Right atrium auricular region (tissue), 2 donors: ENCODE measurements at places on chromosomes 7 and 10.

DNA sequence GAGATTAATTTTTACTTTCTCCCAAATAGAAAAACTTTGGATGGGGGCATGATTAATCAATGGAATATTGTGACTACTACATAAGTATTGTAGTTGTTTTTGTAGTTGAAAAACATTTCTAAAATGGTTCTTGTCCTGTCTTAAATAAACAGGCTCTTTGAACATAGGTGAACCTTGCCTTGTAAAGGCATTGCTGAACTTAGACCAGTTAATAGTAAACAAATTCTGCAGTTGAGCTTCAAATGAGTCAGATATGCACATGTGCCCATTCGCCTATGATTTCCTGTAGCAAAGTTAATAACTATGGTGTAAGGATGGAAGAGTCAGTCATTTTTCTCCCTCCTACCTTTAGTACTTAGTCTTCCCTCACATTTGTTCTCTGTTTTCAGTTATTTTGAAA is 22.6 kb downstream of the CUTC start:
- DNase-seq, result no peak

DNA sequence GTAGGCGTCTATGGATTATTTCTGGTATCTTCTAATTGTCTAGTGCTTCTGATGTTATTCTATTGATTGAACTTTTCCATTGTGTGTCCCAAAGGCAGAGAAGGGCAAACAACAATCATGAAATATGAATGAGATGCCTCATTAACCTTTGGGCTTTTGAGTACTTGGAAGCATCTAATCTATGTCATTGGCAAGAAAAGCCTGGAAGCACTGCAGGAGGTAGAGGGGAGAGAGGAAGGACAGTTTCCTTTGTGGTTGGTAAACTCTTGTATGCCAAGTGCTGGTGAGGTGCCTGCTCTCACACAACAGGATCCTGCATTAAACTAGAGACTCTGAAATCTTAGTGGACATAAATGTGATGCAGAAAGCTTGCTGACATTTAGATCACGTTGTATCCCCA is 155.2 kb upstream of the TPK1 start:
- no peak for DNase-seq

GRCh38 chr7:18521945-18522566 is 26.5 kb downstream of the HDAC9 start:
- DNase-seq, result no peak

GRCh38 chr7:46432708-46433107 is 511.6 kb upstream of the IGFBP3 start:
- no peak for DNase-seq

DNA sequence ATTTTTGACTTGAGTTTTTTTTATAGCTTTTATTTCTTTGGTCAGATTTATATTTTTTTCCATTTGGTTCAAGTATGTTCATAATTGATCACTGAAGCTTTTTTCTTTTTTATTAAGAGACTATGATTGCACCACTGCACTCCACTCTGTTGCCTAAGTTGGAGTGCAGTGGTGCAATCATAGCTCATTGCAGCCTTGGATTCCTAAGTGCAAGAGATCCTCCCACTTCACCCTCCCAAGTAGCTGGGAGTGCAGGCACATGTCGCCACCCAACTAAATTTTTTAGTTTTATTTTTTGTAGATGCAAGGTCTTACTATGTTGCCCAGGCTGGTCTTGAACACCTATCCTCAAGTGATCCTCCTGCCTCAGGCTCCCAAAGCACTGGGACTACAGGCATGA is 97.7 kb upstream of the KIF5B start:
- DNase-seq, result no peak

DNA sequence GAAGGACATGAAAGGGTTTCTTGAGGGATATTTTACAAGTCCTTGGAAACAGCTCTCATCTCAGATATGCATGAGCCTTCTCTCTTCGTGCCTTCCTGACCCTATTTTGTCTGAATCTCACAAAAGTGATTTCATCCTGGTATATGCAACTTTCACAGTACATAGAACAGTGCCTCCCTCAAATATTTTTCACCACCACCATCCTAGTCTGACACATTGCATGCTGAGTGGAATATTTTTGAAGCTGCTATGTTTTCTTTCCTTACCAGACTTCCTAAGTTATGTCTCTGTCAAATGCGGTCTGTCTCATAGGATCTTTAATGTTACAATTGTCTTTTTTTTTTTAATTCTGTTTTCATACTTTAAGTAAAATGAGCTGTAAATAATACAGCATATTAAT is 673.3 kb upstream of the LRRN3 start:
- no peak for DNase-seq

GRCh38 chr7:5695727-5696345 is 85.6 kb downstream of the RNF216 start:
- DNase-seq, result no peak

- DNase-seq, result no peak
Observed at GRCh38 chr10:29719281-29719675, 84.5 kb upstream of the SVIL start.

DNA sequence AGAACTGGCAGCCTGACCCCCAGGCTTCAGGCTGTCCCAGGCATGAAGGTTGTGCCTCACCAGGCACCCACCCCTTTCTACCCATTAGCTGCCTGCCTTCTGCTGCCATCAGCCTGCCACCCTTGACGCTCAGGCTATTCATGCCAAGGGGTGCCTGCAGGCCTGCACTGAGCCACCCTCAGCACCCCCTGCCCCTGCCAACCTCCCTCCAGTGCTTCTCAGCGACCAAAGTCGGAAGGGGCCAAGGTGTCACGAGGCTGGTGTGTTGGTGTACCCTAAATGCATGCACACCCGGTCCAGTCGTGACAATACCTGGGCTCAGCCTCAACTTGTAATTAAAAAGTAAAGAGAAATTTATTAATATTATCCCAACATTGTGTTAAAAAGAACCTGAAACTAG is 422.7 kb downstream of the ARL4A start:
- DNase-seq, result no peak
